ENCODE measurements at places on chromosomes 1 and 21. TPM values are rescaled to one million over a fixed set of nuclear protein-coding genes. Genes with fewer than 3 reads are reported as not detected.
A peak's percentile ranks its signal among the peaks of the same experiment; 100 is the strongest.

The CCDC27 gene
- total RNA-seq, result 0.97 TPM

The SAMD11 gene
- total RNA-seq, result 61.6 TPM

The HLX gene
- total RNA-seq, result 2.3 TPM

DNA sequence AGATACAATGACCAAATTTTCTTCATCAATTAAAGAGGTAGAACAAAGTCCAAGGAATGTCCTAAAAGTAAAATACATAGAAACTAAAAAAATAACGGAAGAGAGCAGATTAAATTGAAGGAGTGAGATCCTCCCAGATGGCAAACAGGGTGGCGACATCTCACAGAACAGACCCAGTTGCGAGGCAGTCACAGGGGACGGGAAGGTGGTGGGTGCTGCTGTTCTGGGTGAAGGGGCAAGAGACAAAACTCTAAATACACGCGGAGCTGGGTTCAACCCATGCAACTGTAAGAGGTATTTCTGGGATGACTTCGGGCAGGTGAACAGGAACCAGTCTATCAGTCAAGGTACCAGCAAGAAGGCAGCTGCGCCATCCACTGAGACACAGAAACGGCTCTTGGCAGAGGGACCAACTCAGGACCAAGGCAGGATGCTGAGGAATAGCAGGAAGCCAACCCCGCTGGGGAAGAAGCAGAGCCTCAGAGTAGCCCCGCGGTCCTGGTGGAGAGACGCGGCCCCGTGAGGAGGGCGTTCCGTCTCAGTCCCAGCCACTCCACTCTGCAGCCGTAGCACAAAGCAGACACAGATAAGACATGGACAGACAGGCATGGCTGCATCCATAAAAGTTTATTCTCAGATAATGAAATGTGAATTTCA is 32.2 kb downstream of the WDR4 start:
- H3K4me3 ChIP-seq, result no peak overlapping the region
- H3K36me3 ChIP-seq, result no peaks in the 10 kb centered on the region
- DNase-seq, result no peak
- no peaks in the 10 kb centered on the region for H3K4me1 ChIP-seq
- H3K27ac ChIP-seq, result no peak overlapping the region

DNA sequence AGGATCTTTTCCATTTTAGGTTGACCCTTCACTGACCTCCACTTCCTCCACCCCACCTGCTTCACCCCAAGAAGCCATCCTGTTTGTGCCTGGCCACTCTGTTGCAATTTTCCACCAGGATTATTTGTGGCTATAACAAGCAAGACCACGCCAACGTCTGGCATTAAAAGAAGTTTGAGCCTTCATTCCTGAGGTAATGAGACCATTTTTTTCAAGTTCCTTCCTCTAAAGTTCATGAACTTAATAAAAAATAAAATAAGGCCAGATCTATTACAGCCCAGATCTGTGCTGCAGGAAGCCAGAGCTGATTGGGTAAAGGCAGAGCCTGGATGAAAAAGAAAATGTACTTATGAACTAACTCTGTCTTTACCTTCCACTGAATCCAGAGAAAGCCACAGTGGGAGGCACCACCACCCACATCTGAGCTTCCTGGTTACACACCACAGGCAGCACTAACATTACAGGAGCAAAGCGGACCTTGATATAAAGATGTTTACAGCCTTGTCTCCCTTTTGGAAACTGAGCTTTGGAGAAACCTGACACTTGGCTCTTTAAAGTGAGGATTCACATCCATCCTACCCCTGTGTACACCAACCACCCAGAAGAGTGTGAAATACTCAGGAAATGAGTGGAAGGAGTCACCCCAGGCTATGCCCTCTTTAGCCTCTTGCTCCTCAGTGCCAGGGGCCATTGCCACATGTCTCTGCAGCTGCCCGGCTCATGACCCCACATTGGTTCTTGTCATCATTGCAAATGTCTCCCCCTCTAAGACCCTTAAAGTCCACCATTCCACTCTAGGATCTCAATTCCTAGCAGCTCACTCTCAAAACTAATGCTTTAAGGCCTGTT is 293.6 kb downstream of the PLPP3 start:
- H3K36me3 ChIP-seq, result no peaks in the 10 kb centered on the region
- H3K4me3 ChIP-seq, result no peak overlapping the region
- H3K4me1 ChIP-seq, result no peaks in the 10 kb centered on the region
- no peak for DNase-seq

The NHLH2 gene
- total RNA-seq, result not detected

DNA sequence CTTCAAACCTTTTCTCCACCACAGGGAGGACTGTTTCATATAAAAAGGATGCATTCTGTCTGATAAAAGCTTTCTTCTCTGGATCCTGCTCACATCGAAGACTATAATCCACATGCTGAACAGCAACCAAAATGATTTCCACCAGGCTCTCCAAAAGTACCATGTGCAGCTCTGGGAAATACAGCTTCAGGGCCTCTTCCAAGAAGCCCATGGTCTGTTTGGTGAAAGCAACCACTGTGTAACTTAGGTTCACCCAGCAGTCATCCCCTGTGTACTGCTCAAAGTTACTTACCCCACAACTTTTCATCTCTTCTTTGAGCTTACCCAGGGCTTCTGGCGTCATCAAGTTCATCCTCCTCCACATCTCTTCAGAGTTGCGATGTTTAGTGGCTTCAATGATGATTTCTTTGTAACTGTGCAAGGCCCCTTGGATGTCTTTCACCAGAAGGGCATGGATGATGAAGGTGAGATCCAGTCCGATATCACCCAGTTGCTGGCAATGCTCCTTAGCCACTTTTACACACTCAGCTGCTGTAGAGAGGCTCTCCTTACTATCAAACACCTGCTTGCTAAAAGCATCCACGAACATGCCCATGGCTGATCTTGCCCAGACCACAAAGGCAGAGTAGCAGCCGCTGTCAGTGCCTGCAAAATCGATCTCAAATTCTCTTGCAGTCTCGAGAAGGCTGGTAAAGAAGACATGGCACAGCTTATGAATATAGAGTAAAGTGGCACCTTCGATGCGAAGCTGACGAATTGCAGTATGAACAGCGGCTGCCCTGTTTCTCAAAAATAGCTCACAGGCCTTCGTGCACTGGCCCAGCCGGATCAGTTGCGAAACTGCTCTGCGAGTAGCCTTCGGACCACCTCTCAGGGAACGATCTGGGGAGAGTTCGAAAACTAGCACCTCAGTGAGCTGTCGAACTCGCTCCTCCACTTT is 1.7 kb downstream of the EXOC8 start:
- no peaks in the 10 kb centered on the region for H3K36me3 ChIP-seq
- no peak overlapping the region for H3K27ac ChIP-seq
- DNase-seq, result no peak
- H3K4me3 ChIP-seq, result peak overlapping the region; percentile 77

The COL11A1 gene
- total RNA-seq, result 0.51 TPM

The CDC42BPA gene
- 31.3 TPM for total RNA-seq

- no peaks in the 10 kb centered on the region for H3K36me3 ChIP-seq
- no peak for DNase-seq
- no peaks in the 10 kb centered on the region for H3K27me3 ChIP-seq
Observed at GRCh38 chr1:70847013-70847412, 200.6 kb downstream of the PTGER3 start.

The CD244 gene
- total RNA-seq, result 0.55 TPM

The PTGFRN gene
- total RNA-seq, result 70.7 TPM

DNA sequence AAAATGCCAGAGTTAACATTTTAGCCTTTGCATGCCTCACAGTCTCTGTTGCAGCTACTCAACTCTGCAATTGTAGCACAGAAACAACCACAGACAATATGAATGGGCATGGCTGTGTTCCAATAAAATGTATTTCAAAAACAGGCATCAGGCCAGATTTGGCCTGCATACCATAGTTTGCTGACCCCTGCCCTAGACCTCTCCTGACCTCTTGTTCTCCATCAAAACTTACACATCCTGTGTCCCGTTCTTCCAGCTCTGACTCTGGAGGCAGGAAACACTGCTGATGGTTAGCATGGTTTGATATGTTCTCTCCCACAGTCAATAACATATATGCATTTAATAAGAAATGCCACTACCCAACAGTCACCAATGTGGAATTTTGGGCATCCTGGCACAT is 138.6 kb downstream of the LMX1A start:
- H3K4me3 ChIP-seq, result no peak overlapping the region
- no peak for DNase-seq
- H3K36me3 ChIP-seq, result no peaks in the 10 kb centered on the region
- no peaks in the 10 kb centered on the region for H3K4me1 ChIP-seq

The CYP4A22 gene
- total RNA-seq, result not detected

GRCh38 chr1:224289396-224289795 is 40.6 kb downstream of the NVL start:
- no peak overlapping the region for H3K4me3 ChIP-seq
- H3K27ac ChIP-seq, result no peak overlapping the region
- H3K4me1 ChIP-seq, result no peaks in the 10 kb centered on the region
- no peaks in the 10 kb centered on the region for H3K36me3 ChIP-seq

- H3K4me1 ChIP-seq, result no peaks in the 10 kb centered on the region
- no peak overlapping the region for H3K4me3 ChIP-seq
- no peak overlapping the region for H3K27ac ChIP-seq
- no peaks in the 10 kb centered on the region for H3K27me3 ChIP-seq
- DNase-seq, result no peak
- H3K36me3 ChIP-seq, result no peaks in the 10 kb centered on the region
Observed at GRCh38 chr1:247338723-247339275, 7.1 kb upstream of the ZNF496 start.

DNA sequence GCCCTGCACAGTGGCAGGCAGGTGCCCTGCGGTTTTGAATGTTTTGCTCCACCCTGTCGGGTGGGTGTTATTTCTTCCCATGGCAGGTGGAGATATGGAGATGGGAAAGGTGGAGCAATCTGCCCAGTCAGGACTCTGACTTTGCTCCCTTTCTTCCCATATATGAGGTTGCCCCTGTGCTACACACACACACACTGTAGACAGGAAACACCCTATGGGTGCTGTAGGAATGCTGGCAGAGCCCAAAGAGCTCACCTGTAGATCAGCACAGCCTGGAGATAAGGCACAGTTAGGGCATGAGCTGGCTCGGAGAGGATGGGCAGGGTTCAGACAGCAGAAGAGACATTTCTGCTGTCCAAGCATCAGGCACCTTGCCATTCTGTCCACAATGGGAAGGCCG is 246.0 kb upstream of the AJAP1 start:
- H3K27me3 ChIP-seq, result no peaks in the 10 kb centered on the region
- no peaks in the 10 kb centered on the region for H3K4me1 ChIP-seq
- no peak for DNase-seq
- no peak overlapping the region for H3K4me3 ChIP-seq
- no peaks in the 10 kb centered on the region for H3K36me3 ChIP-seq

The TNFRSF1B gene
- total RNA-seq, result 18.4 TPM

The TTC22 gene
- total RNA-seq, result 30.4 TPM

The TFAP2E gene
- 2.0 TPM for total RNA-seq

GRCh38 chr1:39105841-39106765 is 80.0 kb downstream of the NDUFS5 start:
- H3K36me3 ChIP-seq, result no peaks in the 10 kb centered on the region
- H3K27ac ChIP-seq, result peak overlapping the region; percentile 96

GRCh38 chr1:214224611-214225354 is 56.2 kb upstream of the SMYD2 start:
- H3K4me1 ChIP-seq, result no peaks in the 10 kb centered on the region
- no peak overlapping the region for H3K27ac ChIP-seq
- H3K36me3 ChIP-seq, result no peaks in the 10 kb centered on the region
- DNase-seq, result no peak
- no peaks in the 10 kb centered on the region for H3K27me3 ChIP-seq
- no peak overlapping the region for H3K4me3 ChIP-seq

DNA sequence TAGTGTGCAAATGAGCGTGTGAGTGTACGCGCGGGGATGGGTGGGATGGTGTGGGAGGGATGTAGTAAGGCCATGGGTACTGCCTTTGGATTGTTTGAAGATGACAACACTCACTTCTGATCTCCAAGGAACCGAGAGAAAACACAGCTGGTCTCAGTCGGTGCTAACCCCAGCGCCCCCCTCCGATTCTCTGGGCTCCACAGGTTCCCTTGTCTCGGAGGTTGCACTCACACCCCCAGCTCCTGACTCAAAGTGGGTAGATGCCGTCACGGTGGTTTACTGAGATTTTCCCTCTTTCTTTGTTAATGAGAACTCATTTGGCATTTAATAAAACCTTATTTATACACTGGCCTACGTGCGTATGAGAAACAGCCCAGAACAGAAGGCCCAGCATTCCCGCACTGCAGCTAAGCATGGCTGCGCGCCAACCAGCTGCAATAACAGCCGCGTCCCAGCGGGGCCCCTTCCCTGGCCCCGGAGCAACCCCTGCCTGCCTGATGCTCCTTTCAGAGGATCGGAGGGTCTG is 25.8 kb downstream of the ABCA4 start:
- H3K4me1 ChIP-seq, result peaks cover 7% of the 10 kb centered on the region
- peak; percentile 29 for DNase-seq
- no peaks in the 10 kb centered on the region for H3K27me3 ChIP-seq
- H3K36me3 ChIP-seq, result no peaks in the 10 kb centered on the region
- peak overlapping the region; percentile 66 for H3K27ac ChIP-seq

- no peak for DNase-seq
- no peaks in the 10 kb centered on the region for H3K4me1 ChIP-seq
- no peaks in the 10 kb centered on the region for H3K27me3 ChIP-seq
- no peaks in the 10 kb centered on the region for H3K36me3 ChIP-seq
- H3K4me3 ChIP-seq, result no peak overlapping the region
- no peak overlapping the region for H3K27ac ChIP-seq
Observed at GRCh38 chr1:234875953-234876855, 252.4 kb downstream of the TOMM20 start.

- H3K4me1 ChIP-seq, result no peaks in the 10 kb centered on the region
- H3K4me3 ChIP-seq, result no peak overlapping the region
- no peaks in the 10 kb centered on the region for H3K27me3 ChIP-seq
- no peak overlapping the region for H3K27ac ChIP-seq
- no peak for DNase-seq
Observed at GRCh38 chr1:15051882-15052528, 101.5 kb upstream of the TMEM51 start.

The PCBP3 gene
- 0.77 TPM for total RNA-seq

Measured in prostate gland (tissue), 2 donors.